ENCODE measurements at places on chromosomes 4 and X.

DNA sequence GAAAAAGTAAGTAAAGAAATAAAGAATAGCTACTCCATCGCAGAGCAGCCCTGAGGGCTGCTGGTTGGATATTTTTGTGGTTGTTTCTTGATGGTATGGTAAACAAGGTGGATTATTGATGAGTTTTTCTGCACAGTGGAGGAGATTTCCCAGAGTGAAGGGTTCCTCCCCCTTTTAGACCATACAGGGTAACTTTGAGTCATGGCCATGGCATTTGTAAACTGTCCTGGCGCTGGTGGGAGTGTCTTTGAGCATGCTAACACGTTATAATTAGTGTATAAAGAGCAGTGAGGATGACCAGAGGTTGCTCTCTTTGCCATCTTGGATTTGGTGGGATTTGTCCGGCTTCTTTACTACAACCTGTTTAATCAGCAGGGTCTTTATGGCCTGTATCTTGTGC lies 128.2 kb downstream of the ASMT start:
- no peak for DNase-seq

GRCh38 chr4:168797194-168797593 lies 212.9 kb downstream of the CBR4 start:
- no peak for DNase-seq

- DNase-seq: no peak
Observed at GRCh38 chr4:138405934-138406567, 163.9 kb upstream of the SLC7A11 start.

- no peak for DNase-seq
Observed at GRCh38 chr4:108029731-108030130, 40.0 kb downstream of the HADH start.

GRCh38 chrX:18983666-18984380 lies at the start of gene PHKA2:
PHKA2 (minus strand) TSS chrX:18984114; CDS start chrX:18983932, 182 bp downstream.
- DNase-seq: no peak

DNA sequence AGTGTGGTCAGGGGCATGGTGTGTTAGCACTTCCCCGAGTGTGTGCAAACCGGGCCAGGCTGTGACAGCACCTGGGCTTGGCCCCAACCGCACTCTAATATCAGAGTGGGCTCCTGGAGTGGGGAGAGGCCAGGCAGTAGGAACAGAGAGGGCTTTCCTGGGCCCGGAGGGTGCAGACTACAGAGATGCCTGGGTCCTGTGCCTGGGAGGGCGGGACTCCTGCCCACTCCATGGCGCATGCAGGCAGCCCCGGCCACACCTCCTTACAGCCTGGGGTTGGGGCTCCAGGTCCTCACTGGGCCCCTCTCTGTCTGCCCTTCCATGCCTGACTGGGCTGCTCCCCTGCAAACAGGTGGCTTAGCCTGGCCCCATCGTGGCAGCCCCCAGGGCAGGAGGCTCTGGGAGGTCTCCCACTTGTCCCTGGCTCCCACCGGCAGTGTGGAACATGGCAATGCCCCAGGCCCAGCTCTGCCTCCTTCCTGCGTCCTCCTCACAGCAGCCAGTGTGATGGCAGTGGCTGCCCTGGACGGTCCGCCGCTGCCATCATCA lies 60.4 kb downstream of the AGA start:
- no peak for DNase-seq

DNA sequence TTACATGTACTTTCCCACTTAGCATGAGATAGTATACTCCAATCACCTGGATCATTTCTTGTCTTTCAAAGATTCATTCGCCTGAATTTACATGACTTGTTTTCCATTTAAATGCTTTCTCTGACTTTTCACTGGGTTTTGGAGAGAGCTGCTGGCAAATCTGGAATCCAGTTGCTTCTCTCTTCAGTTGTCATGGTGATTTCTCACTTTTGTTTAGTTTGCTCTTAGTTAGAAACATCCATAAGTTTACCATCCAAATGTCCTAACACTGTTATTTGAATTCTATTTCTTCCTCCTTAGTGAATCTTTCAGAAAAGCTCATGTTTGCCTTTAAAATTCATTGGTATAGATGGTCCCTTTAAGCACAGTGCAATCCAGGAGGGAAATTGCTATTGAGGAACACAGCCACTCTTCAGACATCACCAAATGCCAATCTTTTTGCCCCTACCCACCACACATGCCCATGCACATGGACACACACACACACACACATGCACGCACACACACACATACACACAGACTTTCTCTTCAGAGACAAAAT lies 51.7 kb downstream of the REELD1 start:
- no peak for DNase-seq

DNA sequence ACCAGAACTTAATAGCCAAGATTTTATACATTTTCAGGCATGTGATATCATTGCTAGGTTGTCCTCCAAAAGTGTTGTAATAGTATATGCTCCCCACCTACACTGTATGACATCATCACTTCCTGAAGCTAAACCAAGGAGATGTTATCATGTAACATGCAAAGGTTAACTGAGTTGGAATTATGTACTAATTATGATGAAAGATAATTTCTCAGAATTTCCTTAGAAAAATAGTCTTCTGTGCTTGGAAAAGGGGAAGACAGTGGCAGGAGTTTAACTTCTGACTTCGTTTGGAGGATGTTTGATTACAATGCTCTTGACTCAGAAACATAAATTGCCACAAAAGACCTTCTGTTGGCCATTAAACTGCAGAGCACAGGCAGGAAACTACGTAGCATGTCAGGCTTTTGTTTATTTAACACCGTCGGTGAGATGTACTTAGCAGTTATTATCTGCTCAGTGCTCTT lies 83.6 kb upstream of the GUCY1A1 start:
- no peak for DNase-seq
